CD4-positive, alpha-beta T cell treated with Interleukin-4 for 4 hours (primary cell): ENCODE measurements at places on chromosomes 16 and 17.

DNA sequence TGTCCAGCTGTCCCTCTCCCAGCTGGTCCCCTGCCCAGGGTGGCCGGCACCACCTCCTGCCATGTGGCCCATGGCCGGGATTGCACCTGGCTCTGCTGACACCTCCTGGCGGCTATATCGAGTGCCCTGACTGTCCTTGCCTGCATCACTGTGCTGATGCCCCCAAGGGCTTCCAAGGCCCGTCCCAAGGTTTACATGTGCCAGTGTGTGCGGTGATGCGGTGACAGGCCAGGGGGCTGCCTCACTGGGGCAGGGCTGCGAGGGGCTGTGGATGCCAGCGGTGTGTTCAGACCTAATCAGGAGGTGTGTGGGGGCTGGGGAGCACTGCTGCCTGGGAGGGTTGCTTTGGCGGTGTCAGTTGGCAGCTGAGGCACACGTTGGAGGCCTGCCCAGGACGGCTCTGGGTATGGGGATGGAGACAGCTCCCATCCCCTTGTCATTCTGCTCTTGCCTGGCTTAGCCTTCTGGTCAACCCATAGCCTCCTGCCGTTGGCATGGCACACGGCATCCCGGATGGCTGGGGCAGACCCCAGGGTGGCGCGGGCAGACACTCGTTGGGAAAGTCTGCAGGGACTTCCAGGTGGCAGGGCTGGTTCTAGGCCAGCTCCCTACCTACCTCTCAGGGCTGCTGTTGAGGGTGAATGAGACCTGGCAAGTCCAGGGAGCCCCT lies 5.5 kb downstream of the MAP2K3 start:
- no peak for DNase-seq

DNA sequence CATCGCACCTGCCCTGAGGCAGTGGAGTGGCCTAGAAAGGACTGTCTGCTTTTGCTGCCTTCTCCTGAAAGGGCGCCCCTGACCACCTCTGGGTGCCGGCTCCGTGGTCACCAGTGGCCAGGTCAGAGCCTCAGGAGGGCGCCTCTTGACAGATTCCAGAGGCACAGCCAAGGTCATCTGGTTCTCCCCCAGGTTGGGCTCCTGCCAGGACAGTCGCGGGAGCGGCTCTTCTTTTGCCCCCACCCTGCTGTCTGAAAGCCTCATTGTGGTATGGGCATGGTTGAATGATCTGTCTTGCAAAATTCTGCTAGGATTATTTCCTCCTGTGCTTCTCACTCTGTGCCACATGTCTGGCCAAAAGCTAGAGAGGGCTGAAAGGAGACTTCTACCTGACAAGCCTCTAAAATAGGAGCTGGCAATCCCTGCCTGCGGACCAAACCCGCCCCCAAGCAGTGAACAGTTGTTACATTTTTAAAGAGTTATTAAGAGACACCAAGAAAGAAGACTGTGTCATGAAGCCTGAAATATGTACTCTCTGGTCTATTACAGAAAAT lies 82.8 kb downstream of the SNX29 start:
- no peak for DNase-seq

GRCh38 chr17:37478187-37478586 lies 11.5 kb upstream of the DUSP14 start:
- no peak for DNase-seq

DNA sequence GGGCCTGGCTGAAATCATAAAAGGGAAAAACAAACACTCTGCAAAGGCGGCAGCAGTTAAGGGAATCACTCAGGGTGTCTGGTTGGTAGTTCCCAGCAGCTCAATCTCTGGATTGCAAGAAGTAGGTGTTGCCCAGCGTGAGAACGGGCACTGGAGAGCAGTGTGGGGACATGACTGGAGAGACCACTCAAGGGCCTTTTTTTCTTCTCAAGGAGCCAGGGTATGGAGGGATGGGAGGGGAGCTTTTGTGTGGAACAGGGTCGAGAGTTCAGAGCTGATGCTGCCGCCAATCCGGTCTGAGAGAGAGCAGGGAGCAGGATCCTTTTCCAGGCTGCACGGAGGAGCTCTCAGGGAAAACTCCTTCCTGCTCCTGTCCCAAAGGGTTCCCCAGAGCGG lies 15.2 kb downstream of the SCNN1B start:
- no peak for DNase-seq

DNA sequence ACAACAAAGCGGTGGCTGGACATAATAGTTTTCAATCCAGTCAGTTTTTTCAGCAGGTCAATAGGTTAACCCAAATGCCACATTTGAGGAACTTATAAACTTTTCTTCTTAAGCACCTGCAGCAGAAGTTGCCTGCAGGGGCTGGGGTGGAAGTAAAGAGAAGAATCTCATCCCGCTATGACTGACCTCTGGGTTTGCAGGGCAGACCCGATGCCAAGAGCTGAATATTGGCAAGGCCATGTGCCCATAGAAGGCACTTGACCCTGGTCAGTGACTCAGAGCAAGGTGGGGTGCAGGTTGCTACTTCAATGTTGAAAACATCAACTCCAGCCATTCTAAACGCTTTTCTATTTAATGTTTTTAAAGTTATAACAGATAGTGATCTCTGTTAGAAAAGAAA lies 17.9 kb upstream of the SMPD3 start:
- DNase-seq, result no peak

GRCh38 chr17:17081304-17081940 lies 39.2 kb downstream of the MPRIP start:
- DNase-seq, result no peak

- DNase-seq, result no peak
Observed at GRCh38 chr17:9862220-9862619, 36.5 kb downstream of the GLP2R start.

GRCh38 chr17:30372755-30373154 lies 6.0 kb upstream of the CPD start:
- no peak for DNase-seq

DNA sequence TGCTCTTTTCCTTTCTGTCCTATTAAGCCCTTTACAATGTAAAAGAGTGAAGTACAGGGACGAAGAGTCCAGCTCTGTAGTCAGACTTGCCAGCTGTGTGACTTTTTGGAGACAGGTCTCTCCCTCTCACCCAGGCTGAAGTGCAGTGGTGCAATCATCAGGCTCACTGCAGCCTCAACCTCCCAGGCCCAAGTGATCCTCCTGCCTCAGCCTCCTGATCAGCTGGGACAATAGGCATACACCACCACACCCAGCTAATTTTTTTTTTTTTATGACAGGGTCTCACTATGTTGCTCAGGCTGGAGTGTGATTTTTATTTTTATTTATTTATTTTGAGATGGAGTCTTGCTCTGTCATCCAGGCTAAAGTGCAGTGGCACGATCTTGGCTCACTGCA lies 7.1 kb upstream of the ITPRIPL2 start:
- DNase-seq, result no peak

GRCh38 chr17:57803021-57803420 lies 46.8 kb downstream of the MRPS23 start:
- DNase-seq, result no peak

GRCh38 chr17:4610656-4611055 lies 26.3 kb downstream of the SMTNL2 start:
- no peak for DNase-seq

- DNase-seq, result no peak
Observed at GRCh38 chr16:14667347-14668266, 26.5 kb downstream of the PLA2G10 start.

DNA sequence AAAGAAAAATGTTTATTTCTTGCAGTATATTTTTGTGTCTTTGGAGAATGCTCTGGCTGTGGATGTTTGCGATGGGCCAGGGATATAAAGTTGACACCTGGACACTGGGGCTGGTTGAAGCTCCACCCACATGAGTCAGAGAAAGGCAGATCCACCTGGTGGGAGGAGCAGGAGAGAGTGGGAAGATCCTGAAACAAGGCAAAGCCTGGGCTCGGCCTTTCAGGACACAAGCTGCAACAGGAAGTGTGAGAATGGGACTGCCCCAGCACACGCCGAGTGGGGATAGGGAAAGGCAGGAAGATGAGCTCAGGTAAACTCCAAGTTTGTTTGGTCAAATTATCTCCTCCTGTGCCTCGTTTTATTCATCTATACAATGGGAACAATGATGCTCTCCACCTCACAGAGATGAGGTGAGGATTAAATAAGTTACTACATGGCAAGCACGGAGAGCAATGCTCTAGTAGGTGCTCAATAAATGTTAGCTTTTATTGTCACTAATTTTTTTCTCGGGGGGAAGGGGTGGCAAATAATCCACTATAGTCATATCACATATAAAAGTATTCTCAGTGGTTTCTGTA lies 21.4 kb upstream of the PITPNM3 start:
- DNase-seq, result no peak

DNA sequence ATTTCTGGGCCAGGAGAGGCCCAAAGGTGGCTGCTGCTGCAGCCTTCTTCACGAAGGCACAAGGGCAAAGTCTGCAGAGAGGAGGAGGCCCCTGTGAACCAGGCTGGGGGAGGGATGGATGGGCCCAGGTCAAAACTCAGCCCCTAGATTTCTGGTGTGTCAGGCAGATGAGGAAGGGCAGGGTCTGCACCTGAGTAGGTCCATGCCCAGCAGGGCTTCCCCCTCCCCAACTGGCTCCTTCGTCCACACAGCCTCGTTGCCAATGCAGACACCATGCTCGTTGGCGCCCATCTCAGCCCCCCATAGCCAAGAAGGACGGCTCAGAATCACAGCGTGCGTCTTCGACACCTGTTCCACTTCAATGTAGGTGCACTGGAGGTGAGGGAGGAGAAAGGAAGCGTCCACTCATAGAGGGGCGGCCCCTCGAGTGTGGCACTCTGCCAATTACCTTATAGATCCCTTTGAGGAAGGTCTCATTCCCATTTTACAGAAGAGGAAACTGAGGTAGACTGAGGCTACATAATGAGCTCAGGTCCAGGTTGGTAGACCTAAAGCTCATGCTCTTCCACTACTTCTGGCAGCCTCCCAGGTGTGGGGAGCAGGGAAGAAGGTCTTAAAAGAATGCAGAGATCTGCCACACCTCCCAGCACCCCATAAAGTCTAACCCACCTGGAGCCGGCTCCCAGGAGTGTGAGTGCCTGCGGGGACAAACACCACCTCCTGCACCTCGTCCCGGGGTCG lies 902 bp downstream of the SCRN2 start:
- no peak for DNase-seq

GRCh38 chr17:28117304-28117703 lies 74.8 kb downstream of the NLK start:
- no peak for DNase-seq

GRCh38 chr17:42879596-42879985 lies 21.0 kb upstream of the G6PC1 start:
- DNase-seq, result no peak

DNA sequence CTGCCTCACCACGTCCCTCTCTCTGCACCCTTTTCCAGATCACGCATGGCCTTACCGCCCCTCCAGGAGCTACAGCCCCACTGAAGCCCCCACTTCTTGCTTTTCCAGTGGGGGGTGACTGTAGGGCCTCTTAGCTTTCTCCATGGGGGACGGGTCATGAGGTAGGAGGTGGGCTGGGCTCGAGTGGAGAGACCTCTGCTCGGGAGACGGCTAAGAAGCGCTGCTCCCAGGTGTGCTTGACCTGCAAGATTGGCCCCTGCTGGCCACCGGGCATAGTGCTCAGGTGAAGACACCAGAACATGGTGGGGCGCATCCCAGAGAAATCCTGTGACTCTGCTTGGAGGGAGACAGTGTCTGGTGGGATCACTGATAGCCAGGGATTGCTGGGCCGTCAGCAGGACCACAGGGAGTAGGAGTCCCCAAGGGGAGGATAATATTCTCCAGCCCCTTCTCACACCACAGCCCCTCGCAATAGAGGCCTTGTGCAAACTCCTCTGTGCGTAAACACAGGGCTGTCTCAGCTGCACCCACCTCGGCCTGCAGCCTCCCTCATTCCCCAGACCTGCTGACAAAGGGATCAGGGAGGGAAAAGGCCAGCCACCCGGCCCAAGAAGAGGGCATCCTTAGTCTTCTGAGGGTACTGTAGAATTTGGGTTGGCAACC lies 8.9 kb upstream of the GALK1 start:
- DNase-seq, result no peak

GRCh38 chr17:47695429-47696376 lies 1.7 kb downstream of the TBKBP1 start:
- DNase-seq, result no peak

DNA sequence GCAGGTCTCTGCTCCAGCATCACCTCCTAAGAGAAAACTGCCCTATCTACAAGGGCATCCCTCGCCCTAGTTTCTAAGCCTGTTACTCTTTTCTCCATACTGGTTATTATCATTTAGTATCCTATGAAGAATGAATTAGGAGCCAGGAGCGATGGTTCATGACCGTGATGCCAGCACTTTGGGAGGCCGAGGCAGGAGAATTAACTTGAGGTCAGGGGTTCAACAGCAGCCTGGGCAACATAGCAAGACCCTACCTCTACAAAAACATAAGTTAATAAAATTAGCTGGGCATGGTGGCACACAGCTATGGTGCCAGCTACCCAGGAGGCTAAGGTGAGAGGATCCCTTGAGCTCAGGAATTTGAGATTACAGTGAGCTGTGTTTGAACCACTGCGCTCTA lies 7.2 kb downstream of the EARS2 start:
- DNase-seq, result no peak

DNA sequence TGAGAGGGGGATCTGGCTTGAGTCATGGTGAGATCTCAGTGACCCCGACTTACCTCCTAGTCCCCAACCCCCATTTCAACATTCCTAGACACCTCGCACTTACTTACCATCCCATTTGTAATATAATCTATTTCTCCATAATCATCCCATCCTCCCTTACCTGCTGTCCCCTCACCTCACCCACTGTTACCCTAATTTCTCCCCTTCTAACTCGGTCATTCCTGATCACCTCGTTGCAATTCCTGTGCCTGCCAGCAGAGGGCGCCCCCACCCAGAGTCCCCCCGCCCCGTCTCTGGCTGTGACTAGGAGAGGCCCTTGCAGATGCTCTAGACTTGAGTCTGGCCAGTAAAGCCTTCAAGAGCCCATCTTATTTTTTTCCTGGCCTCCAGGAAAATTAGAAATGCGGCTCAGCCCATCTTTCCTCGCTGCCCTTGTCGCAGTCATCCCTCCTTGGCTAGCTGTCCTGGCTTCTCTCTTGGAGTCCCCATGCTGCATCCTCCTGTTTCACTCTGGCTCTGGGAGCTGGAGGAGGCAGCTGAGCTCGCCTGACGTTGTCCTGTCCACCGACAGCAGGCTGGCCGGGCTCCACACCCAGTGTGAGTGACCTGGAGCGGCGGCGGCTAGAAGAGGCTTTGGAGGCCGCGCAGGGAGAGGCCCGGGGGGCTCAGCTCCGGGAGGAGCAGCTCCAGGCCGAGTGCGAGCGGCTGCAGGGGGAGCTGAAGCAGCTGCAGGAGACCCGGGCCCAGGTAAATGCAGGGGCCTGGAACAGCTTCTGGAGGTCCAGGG lies 5.0 kb downstream of the TBKBP1 start:
- DNase-seq, result peak; percentile 76

GRCh38 chr17:80270104-80270503 lies 9.5 kb downstream of the RNF213 start:
- no peak for DNase-seq
